Activated CD8-positive, alpha-beta memory T cell treated with anti-CD3 and anti-CD28 coated beads, Interleukin-2, amount 10 ng/mL, durations not matched to agents 7 days and 5 days (primary cell): ENCODE measurements at places on chromosomes 3 and 15. TPM values are rescaled to one million over a fixed set of nuclear protein-coding genes. Genes with fewer than 3 reads are reported as not detected.

The LAMB2 gene
- not detected for total RNA-seq

The CYP8B1 gene
- not detected for total RNA-seq

The ELP6 gene
- 48.8 TPM for total RNA-seq

The LRTM1 gene
- total RNA-seq: not detected

The ISLR gene
- total RNA-seq: not detected

The TMEM40 gene
- not detected for total RNA-seq

The FGF12 gene
- total RNA-seq: not detected

The C3orf85 gene
- not detected for total RNA-seq

The IMPG2 gene
- 0.29 TPM for total RNA-seq

The ALDH1L1 gene
- total RNA-seq: not detected

The STRC gene
- 1.1 TPM for total RNA-seq

The CAMP gene
- not detected for total RNA-seq

The ARHGAP11A gene
- total RNA-seq: 141 TPM

The ACKR2 gene
- total RNA-seq: 2.6 TPM

The CDC25A gene
- 33.1 TPM for total RNA-seq

The SEMA7A gene
- total RNA-seq: 26.4 TPM

The SEMA6D gene
- not detected for total RNA-seq

The OSBPL10 gene
- 2.3 TPM for total RNA-seq

The C3orf49 gene
- not detected for total RNA-seq
